ENCODE measurements at places on chromosomes 5 and 9. TPM values are rescaled to one million over a fixed set of nuclear protein-coding genes. Genes with fewer than 3 reads are reported as not detected.

Gene S100Z
- total RNA-seq: not detected

DNA sequence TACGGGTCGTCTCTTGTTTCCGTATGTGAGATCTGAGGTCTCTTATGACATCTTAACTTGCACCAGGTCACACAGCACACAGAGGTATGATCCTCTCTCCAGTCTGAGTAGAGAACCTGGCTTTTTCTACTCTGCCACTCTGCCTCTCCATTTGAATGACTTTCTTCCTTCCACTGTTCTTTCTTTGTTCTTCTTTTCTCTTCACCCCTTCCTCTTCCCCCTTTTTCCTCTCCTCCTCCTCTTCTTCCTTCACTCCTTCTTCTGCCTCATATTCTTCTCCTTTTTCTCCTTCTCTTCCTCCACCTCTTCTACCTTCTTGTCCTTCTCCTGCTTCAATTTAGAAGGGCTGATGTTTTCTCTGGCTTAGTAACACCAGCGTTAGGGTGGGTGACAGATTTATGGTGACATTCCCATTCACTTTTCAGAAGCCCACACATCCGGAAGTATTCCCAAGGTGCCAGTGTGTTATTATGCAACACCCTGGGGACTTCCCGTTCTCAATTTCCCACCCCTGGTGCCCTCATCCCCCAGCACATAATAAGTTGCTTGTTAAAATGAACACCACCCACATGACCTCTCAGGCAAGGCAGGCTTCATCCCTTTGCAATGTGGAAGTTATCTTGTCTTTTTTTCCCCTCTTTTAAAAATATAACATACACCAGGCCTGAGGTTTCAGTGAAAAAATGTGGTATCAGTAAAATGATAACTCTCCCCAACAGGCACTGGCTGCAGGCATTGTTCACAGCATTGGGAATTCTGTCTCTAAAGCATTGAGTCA lies 122.0 kb downstream of the PAPPA start:
- no peaks in the 10 kb centered on the region for H3K36me3 ChIP-seq
- H3K4me3 ChIP-seq: no peak overlapping the region
- H3K27me3 ChIP-seq: no peaks in the 10 kb centered on the region
- no peaks in the 10 kb centered on the region for H3K4me1 ChIP-seq
- no peak overlapping the region for H3K27ac ChIP-seq

DNA sequence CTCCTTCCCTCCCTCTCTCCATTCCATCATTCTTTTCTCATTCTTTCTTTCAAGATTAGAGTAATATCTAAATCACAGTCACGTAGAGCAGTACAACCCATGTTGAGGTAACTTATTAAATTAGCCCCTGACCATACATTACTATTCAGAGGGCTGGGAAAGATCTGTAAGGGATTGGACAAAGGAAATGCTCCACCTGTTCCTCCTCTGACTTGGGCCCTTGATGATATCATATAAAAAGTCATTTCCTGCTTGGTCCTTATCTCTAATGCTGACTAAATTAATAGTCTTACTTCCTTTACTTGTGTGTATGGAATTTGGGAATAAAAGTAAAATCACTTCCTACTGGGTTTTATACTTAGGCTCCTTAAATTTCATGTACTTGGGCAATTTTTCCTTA lies 40.8 kb downstream of the SNX18 start:
- H3K4me1 ChIP-seq: no peaks in the 10 kb centered on the region
- no peak overlapping the region for H3K27ac ChIP-seq
- no peaks in the 10 kb centered on the region for H3K36me3 ChIP-seq
- no peak for DNase-seq

DNA sequence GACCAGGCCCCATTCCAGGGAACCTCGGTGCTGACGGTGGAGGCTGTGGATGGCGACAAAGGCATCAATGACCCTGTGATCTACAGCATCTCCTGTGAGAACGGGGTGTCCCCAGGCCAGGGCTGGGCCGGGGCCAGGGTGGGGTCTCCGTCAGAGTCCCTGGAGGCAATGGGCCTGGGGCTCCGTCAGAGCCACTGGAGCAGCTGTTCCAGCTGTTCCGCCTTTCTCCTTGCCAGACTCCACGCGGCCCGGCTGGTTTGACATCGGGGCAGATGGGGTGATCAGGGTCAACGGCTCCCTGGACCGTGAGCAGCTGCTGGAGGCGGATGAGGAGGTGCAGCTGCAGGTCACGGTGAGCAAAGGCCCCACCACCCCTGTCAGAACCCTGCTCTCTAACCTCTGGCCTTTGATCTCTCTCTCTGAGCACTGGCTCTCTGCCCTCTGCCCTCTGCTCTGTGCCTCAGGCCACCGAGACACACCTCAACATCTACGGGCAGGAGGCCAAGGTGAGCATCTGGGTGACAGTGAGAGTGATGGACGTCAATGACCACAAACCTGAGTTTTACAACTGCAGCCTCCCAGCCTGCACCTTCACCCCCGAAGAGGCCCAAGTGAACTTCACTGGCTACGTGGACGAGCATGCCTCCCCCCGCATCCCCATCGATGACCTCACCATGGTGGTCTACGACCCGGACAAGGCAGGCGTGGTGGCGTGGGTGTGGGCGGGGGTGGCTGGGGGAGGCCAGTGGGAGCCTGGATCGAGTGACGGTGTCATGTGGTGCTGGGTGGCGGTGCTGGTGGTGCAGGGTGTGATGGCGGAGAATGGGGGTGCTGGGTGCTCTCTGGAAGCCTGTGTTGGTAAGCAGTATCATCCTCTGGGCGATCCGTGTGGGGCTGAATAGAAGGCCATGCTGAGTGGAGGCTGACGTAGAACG lies 26.6 kb downstream of the CDHR2 start:
- no peak overlapping the region for H3K4me3 ChIP-seq
- H3K4me1 ChIP-seq: no peaks in the 10 kb centered on the region
- no peaks in the 10 kb centered on the region for H3K36me3 ChIP-seq
- no peak overlapping the region for H3K27ac ChIP-seq
- H3K27me3 ChIP-seq: no peaks in the 10 kb centered on the region

- H3K36me3 ChIP-seq: no peaks in the 10 kb centered on the region
- peaks cover 9% of the 10 kb centered on the region for H3K27me3 ChIP-seq
- no peak overlapping the region for H3K4me3 ChIP-seq
- H3K4me1 ChIP-seq: no peaks in the 10 kb centered on the region
These were observed 27.0 kb upstream of the AGGF1 start for GRCh38 chr5:77003246-77003645.

GRCh38 chr5:39020458-39020857 lies 53.7 kb downstream of the RICTOR start:
- H3K27me3 ChIP-seq: no peaks in the 10 kb centered on the region
- no peak for DNase-seq
- H3K4me3 ChIP-seq: no peak overlapping the region
- H3K4me1 ChIP-seq: peaks cover 1% of the 10 kb centered on the region
- H3K27ac ChIP-seq: no peak overlapping the region

- H3K4me3 ChIP-seq: no peak overlapping the region
- H3K36me3 ChIP-seq: no peaks in the 10 kb centered on the region
- DNase-seq: no peak
- H3K4me1 ChIP-seq: no peaks in the 10 kb centered on the region
These were observed 271.9 kb upstream of the ST8SIA4 start for GRCh38 chr5:101174981-101175380.

GRCh38 chr5:1420211-1421195 lies 24.7 kb downstream of the SLC6A3 start:
- no peak overlapping the region for H3K27ac ChIP-seq
- no peaks in the 10 kb centered on the region for H3K36me3 ChIP-seq

DNA sequence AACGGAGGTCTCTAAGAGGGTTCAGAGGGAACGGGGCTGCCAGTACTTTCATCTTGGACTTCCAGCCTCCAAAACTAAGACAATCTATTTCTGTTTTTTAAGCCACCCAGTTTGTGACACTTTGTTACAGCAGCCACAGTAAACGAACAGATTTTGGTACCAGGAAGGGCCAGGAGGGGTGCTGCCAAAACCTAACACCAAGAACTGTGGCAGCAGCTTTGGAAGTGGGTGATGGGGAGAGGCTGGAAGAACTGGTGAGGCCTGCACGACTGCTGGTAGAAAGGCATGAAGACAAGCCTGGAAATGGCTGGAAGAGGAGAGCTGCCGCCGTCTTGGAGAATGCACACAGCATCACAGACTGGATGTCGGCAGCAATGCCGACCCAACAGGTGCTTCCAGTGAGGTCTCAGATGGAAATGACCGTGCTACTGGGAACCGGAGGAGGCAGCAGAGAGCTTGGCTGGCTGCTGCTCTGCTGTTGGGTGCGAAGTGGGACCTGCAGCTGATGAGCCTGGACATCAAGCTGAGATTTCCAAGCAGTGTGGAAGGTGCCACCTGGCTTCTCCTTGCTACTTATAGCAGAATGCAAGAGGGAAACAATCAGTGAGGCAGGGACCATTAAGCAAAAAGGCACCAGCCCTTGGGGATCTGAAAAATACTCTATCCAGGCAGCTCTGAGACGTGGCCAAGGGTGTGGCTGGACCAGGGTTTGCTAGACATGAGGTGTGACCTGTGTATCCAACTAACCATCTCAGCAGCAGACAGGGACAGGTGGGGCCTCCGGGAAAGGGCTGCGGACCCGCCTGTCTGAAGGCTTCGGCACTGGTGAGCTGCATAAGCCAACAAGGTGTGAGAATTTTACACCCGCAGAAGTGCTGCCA lies 4.7 kb upstream of the TMEM210 start:
- peaks cover 34% of the 10 kb centered on the region for H3K27me3 ChIP-seq
- H3K4me1 ChIP-seq: peaks cover 4% of the 10 kb centered on the region
- no peak overlapping the region for H3K4me3 ChIP-seq
- peak; percentile 51 for DNase-seq

DNA sequence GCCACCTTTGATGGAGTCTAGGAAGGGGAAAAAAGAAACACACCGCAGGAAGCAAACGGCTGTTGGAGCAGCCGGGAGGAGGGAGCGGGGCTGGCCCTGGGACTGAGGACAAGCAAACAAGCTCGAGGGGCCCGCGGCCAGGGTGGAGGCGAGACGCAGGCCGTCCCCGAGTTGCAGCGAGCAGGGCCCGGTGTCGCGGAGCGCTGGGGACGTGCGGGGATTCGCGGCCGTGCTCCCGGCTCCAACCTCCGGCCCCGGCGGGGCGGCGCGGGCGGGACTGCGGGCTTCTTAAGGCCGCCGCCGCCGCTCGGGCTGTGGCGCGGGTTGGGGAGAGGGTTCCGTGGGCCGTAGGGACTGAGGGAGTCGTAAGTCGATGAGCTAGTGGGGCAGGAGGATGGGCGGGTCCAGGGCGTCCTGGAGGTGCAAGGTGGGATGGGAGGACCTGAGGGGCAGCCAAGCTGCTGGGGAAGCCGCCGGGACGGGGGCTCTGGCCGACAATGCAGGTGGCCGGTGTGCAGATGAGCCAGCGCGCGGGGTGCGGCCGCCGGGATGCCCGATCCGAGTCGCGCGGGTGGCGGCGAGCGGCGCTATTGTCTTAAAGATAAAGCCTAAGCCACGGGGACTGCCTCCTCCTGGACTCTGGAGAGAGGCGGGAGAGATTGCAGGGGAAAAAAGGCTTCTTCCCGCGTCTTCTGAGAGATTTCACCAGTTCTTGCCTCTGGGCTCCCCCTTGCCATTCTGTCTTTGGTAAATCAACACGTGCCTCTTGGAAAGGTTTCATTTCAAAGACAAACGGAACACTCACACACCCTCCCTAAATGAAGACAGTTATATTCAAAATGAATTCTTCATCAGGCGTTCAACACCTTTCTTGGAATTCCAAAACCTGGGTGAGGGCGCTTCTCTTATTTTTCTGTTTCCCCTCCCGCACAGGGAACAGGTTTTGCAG lies 1.6 kb upstream of the HAPLN1 start:
- H3K4me1 ChIP-seq: peaks cover 8% of the 10 kb centered on the region
- no peaks in the 10 kb centered on the region for H3K36me3 ChIP-seq
- peak overlapping the region; percentile 83 for H3K27ac ChIP-seq

Gene RORB
- total RNA-seq: 0.20 TPM

Gene DIRAS2
- total RNA-seq: not detected

Gene CCNJL
- 23.9 TPM for total RNA-seq

- H3K4me3 ChIP-seq: no peak overlapping the region
- H3K27me3 ChIP-seq: no peaks in the 10 kb centered on the region
- H3K4me1 ChIP-seq: peaks cover 6% of the 10 kb centered on the region
- DNase-seq: no peak
These were observed 15.8 kb upstream of the HMHB1 start for GRCh38 chr5:143796125-143796524.

GRCh38 chr5:74452856-74453255 lies 187.7 kb downstream of the ENC1 start:
- H3K27ac ChIP-seq: no peak overlapping the region
- no peaks in the 10 kb centered on the region for H3K36me3 ChIP-seq
- H3K4me3 ChIP-seq: no peak overlapping the region
- H3K27me3 ChIP-seq: no peaks in the 10 kb centered on the region
- no peaks in the 10 kb centered on the region for H3K4me1 ChIP-seq

Gene PCA3
- total RNA-seq: 0.27 TPM

DNA sequence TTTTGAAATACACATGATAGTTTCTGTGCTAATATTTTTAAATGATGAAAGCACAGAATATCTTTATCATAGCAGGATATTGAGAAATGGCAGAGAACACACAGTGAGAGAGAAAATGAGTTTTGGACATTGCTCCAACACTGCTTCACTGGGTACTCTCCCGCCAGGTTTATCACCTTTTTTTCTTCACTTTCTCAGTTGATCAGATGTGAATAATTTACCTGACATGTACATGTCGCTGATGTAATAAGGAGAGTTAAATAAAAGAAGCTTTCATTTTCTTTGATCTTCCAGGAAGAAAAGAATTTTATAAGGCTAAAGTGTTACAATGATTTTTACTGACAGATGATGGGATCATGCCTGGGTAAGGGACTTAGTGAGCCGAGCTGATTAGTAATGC lies 134.5 kb downstream of the ALDH1A1 start:
- H3K4me3 ChIP-seq: no peak overlapping the region
- H3K36me3 ChIP-seq: no peaks in the 10 kb centered on the region
- H3K27me3 ChIP-seq: no peaks in the 10 kb centered on the region
- H3K4me1 ChIP-seq: no peaks in the 10 kb centered on the region
- no peak for DNase-seq
- no peak overlapping the region for H3K27ac ChIP-seq

Gene CHMP5
- 79.7 TPM for total RNA-seq

Gene ADCY2
- 4.5 TPM for total RNA-seq

All from transverse colon (tissue), 4 donors.